Fibroblast of the aortic adventitia (primary cell): ENCODE measurements at places on chromosomes 1 and 21.

DNA sequence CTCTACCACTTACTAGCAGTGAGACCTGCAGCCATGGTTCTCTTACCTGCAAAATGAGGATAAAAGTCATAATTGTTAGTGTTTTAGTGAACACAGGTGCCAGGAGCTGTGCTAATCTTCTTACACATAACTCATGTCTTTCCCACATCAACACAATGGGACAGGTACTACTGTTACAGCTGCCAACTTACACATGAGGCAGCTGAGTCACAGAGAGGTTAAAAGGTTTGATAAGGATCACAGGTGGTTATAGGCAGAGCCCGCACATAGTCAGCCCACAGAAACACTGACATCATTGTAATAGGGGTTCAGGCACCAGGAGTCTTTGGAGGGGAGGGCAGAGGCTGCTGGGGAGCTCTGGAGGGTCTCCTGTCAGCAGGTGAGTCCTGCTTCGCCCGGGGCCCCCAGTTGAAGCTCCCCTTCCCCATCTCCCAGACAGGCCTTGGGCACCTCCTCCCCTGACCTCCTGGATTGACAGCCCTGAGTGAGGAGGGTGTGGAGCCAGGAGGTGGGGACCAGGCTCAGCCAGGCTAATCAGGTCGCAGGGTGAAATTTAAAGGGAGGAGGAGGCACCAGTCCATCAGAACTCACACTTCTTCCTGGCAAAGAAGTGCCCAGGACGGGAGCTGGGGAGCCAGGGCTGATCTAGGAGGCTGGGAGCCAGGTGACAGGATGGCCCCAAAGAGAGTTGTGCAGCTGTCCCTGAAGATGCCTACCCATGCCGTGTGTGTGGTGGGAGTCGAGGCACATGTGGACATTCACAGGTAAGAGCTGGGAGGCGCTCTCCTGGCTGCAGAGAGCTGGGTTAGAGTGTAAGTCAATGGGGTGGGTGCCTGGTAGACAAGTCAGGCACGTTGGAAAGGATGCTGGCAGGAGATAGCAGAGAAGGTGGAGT, at the start of gene PADI1:
Gene PADI1 (plus strand): TSS at position 583 of the 895 bp plus-strand sequence. CDS start 90 bp downstream, at position 673.
- DNase-seq = no peak

DNA sequence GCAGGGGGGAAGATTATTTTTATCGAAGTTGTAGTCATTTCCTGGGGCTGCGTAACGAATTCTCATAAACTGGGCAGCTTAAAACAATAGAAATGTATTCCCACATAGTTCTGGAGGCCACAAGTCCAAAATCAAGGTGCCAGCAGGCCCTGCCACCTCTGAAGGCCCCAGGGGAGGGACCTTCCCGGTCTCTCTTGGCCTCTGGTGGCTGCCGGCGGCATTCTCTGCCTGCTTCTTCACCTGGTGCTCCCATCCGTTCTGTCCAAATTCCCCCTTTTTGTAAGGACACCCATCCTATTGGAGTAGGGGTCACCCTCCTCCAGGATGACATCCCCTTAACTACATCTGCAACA, 92.8 kb downstream of the PDE9A start:
- DNase-seq = no peak

DNA sequence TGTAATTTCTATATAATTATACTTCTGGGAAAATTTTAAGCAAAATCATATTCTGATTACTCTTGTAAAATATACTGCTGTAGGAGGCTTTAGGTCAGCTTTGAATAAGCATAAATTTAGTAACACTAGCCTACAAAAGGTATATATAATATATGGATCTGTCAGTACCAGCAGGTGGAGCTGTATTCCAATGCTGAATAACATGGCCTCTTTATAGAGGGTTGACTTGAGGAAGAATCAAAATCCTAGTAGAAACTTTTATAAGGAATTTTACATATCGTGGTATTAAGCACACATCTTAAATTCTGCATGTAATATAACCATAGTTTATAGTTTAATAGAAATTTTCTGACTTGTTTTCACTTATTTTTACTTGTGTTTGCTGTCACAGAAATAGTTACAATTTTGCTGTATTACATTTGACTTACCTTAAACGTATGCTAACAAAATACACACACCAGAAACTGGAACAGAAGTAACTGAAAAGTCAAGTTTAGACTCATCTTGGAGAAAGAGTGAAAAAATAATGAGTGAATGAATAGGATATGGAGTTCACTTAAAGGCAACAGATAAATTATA, 79.3 kb downstream of the HMCN1 start:
- peak; percentile 84 for DNase-seq

GRCh38 chr1:110579460-110579859, 26.7 kb downstream of the KCNA2 start:
- no peak for DNase-seq

- DNase-seq = peak; percentile 85
These were observed 710 bp upstream of the HYI start for GRCh38 chr1:43454270-43455011.

GRCh38 chr1:223183268-223183862, 40.3 kb upstream of the TLR5 start:
- DNase-seq = no peak

DNA sequence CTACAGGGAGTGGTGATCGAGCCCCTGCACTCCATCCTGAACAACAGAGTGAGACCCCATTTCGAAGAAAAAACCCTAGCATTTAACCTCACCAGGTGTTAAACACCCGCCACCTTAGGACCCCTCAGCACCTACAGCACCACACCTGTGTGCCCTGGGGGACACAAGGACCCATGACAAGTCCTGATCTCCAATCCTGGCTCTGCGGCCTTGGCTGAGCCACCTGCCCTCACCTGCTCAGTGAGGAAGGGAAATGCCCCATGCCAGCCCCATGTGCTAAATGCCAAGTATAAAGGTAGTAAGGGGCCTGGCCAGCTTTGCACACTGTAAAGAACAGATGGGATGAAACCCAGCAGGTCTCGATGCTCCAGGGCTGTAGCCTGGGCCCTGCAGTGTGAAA, 11.1 kb downstream of the MRTO4 start:
- no peak for DNase-seq

- peak; percentile 98 for DNase-seq
These were observed 94.6 kb downstream of the ZC3H11B start for GRCh38 chr1:219518168-219518906.

GRCh38 chr1:33231166-33231565, 25.1 kb upstream of the ZNF362 start:
- DNase-seq = peak; percentile 36

DNA sequence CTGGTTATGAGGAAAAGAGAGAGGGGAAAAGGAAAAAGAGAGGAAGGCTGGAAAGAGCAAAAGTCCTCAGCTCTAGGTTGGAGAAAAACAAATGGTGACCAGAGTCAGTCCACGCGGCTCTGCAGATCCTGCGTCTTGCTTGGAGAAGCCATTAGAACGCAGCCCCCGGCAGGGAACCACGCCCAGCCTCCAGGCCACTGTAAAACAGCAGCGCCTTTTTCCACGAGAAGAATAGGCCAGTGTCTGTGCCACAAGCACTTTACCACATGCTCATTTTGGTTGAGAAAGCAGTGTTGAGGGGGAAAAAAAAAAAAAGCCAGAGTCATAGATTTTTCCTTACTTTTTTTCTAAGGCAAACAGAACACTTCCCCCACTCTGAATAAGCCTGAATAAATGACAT, 846.9 kb upstream of the ADAMTS5 start:
- no peak for DNase-seq
